Right lung (tissue), 10 donors: ENCODE measurements at places on chromosomes 12 and 14. TPM values are rescaled to one million over a fixed set of nuclear protein-coding genes. Genes with fewer than 3 reads are reported as not detected.
A peak's percentile ranks its signal among the peaks of the same experiment; 100 is the strongest.

SERPINA3 gene
- 2.4 TPM for polyA plus RNA-seq

- no peak for DNase-seq
Measured at GRCh38 chr12:62808166-62808879, 126.6 kb downstream of the PPM1H start.

C12orf50 gene
- 0.40 TPM for polyA plus RNA-seq

SLC6A13 gene
- 3.6 TPM for polyA plus RNA-seq

GRCh38 chr14:100620255-100621100 is 33.3 kb upstream of the BEGAIN start:
- DNase-seq = no peak

DNA sequence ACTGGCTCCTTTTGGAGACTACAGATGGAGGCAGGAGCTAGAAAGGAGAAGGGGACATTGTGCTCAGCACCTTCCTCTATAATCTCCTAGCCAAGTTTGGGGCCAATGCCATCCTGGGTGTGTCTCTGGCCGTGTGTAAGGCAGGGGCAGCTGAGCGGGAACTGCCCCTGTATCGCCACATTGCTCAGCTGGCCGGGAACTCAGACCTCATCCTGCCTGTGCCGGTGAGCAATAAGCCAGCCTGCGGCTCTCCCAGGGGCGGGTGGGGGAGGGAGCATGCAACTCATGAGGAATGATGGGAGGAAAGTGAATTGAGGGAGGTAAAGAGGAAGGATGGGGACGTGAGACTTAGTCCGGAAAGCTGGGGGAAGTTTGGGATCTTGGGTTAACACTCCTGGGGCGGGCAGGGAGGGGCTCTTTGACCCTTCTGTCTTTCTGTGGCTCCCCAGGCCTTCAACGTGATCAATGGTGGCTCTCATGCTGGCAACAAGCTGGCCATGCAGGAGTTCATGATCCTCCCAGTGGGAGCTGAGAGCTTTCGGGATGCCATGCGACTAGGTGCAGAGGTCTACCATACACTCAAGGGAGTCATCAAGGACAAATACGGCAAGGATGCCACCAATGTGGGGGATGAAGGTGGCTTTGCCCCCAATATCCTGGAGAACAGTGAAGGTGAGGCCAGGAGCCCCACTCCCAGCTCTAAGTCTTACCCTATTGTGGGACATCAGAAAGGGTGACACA is 3.3 kb downstream of the ENO2 start:
- DNase-seq = no peak

TESPA1 gene
- polyA plus RNA-seq = 0.76 TPM

DNA sequence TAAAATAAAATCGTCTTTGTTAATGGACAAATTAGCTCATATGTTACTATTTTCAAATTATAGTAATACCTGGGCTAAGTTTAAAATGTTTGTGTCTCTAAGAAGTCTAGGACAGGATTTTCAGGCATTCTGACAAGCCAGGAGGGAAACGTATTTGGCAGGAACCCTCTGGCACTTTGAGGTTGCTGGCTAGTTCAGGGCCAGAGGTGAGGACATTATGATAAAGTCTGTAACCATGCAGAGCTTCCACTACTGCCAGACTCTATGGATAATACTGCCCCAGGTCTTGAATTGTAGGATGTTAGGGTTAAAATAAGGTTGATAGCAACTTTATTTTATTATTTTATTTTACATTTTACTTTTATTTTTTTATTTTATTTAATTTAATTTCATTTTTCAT is 56.4 kb downstream of the RPAP3 start:
- no peak for DNase-seq

GRCh38 chr12:121668750-121669520 is 519 bp downstream of the MORN3 start:
- no peak for DNase-seq

- DNase-seq = no peak
Measured at GRCh38 chr14:46769292-46769691, 117.7 kb upstream of the RPL10L start.

GRIP1 gene
- 7.2 TPM for polyA plus RNA-seq

DNA sequence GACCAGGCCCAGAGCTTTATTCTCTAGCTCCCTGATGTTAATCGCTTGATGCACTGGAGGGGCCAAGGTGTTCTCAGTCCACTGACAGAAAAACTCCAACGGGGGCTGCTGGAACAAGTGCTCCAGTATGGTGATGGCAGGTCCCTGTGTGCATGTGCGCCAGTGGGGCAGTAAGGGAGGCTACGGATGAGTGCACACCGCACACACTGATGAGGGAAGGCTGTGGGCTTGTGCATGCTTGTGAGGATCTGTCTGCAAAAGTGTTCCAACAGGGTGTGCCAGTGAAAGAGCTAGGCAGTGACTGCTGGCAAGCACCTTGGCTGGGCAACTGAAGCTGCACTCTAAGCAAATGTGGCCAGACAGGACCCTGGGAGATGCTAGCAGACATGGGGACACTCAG is 229.7 kb upstream of the FOXG1 start:
- DNase-seq = no peak

POC1B gene
- 27.5 TPM for polyA plus RNA-seq

NPFF gene
- 1.4 TPM for polyA plus RNA-seq

RECQL gene
- polyA plus RNA-seq = 32.4 TPM

FUT8 gene
- polyA plus RNA-seq = 31.0 TPM

GRCh38 chr12:113325916-113326315 is 9.0 kb downstream of the SLC8B1 start:
- DNase-seq = peak; percentile 50

DNA sequence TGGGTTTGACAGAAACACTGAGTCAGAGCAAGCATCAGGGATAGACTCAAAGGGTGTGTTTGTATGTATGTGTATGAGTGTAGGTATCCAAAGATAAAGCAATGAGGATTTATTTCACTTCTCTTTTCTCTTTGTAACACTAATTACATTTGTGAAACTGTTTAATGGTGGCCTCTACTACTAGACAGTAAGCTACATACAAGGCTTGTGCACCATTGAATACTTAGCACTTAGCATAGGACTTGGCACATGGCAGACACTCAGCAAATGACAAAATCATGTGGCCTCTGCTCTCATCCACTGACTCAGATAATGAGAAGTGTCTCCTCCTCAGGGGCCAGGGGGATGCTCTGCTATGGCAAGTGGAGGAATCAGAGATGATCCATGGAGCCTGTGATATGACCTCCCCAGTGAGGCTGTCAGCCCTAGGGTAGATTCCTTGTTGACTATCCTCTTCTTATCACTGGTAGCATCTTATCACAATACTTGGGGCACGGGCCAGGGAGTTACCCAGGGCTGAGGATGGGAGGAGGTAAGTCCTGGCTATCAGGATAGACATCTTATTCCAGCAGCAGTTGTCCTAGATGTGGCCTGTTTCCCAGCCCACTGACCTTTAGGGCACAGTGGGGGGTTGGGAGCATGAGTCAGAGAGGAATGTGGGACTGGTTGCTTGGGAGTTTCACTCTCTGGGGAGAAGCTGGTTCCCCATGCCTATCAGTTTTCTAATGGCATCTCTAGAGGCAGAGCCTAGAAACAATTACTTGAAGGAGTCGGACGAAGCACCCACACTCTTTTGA is 71.2 kb upstream of the HOXC13 start:
- DNase-seq = no peak

DNA sequence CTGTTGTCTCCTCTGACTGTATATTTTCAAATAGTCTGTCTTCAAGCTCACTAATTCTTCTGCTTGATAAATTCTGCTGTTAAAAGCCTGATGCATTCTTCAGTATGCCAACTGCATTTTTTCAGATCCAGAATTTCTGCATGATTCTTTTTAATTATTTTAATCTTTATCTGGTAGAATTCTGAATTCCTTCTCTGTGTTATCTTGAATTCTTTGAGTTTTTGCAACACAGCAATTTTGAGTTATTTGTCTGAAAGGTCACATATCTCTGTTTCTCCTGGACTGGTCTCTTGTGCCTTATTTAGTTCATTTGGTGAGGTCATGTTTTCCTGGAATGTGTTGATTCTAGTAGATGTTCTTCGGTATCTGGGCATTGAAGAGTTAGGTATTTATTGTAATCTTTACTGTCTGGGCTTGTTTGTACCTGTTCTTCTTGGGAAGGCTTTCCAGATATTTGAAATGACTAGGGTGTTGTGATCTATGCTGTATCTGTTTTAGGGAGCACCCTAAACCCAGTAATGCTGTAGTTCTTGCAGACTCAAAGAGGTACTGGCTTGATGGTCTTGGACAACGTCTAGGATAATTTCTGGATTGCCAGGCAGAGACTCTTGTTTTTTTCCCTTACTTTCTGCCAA is 193.8 kb upstream of the NPAS3 start:
- no peak for DNase-seq

GRCh38 chr12:65287426-65287825 is 8.9 kb downstream of the MSRB3 start:
- no peak for DNase-seq

CKB gene
- polyA plus RNA-seq = 138 TPM

LALBA gene
- polyA plus RNA-seq = not detected

GPR137C gene
- 8.0 TPM for polyA plus RNA-seq

DNA sequence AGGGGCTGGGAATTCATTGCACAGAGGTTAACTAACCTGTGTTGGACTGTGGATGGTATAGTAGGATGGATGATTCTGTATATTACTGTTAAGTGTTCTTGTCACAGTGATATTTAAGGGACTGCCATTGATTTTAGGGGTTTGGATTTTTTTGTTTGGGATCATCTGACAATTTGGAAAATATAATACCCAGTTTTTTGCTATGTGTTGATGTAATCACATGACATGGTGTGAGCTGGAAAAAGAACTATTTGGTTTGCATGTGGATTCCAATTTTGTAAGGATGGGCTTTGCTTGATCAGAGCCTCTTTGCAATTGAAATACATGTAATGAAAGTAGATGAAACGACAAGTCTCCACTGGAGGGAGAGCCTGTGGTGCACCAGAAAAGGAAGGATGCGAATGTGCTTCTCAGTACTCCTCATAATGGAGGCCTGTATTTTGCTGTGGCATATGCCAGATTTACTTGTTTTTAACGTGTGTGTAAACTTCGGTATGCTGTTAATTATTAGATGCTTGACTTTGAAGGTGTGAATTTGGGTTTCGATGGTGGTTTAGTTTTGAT is 2.7 kb downstream of the DYRK2 start:
- DNase-seq = no peak

- DNase-seq = no peak
Measured at GRCh38 chr14:33945210-33946088, 5.4 kb downstream of the EGLN3 start.

TAS2R31 gene
- 2.9 TPM for polyA plus RNA-seq

CD69 gene
- 3.9 TPM for polyA plus RNA-seq

- no peak for DNase-seq
Measured at GRCh38 chr12:123091230-123092150, 59.4 kb downstream of the PITPNM2 start.

DCN gene
- 2,108 TPM for polyA plus RNA-seq

- no peak for DNase-seq
Measured at GRCh38 chr12:131682510-131682895, 28.4 kb upstream of the SFSWAP start.

DNA sequence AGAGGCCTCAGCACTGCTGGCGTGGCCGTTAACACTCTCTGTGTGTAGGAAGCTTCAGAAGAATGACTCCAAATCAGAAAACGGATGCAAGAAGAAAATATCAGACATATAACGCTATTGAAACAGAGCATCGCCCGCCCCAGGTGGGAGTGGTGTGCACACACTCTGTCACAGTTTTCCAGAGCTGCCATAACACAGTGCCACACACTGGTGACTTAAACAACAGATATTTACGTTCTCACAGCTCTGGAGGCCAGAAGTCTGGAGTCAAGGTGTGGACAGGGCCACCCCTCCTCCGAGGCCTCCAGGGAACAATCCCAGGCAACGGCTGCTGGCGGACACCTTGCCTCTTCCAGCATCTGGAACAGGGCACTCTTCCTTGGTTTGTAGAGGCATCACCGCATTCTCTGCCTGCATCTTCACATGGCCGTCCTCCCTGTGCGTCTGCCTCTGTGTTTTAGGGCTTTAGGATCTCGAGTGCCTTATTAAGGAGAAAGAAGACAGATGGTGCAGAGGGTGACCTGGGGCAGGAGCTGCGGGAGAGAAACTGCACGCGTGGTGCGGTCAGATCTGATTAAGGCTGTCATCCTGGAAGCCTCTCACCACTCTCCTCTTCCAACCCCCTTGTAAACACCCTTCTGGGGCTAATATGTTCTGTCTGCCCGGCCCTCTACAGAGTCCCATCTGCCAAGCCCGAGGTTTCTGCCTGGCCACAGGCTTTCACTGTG is 141.0 kb downstream of the SLC15A4 start:
- DNase-seq = no peak

- no peak for DNase-seq
Measured at GRCh38 chr12:96371138-96371789, 29.0 kb downstream of the CDK17 start.

PRB2 gene
- polyA plus RNA-seq = not detected

DNA sequence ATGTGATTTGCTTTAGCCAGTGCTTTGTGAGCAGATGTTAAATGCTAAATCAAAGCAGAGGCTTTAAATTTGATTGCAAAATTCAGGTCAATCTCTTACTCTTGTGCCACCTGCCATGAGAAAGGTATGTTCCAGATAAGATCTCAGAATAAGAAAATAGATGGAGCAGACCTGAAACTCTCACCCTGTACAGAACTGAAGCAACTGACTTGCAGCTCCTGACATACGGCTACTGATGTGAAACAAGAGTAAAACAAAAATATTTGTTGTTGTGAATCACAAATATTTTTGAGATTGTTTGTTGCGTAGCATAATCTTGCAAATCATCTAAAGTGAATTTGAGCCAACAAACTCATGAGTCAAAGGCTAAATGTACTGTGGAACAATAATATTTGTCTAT is 3.5 kb upstream of the OSBPL8 start:
- no peak for DNase-seq

DNA sequence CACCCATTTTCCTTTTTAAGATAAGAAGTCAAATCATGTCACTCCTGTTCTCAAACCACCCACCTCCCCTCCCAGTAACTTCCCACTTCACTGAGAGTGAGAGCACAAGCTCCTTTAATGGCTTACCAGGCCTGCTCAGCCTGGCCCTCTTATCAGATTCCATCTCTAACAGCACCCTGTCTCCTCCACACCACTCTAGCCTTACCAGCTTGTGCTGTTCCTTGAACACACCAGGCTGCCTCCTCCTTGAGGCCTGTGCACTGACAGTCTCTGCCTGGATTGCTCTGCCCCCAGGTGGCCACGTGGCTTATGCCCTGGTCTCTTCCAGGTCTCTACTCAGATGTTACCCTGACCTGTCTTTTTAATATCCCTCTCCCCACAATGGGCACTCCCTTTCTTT is 40.1 kb upstream of the EVL start:
- no peak for DNase-seq

DNA sequence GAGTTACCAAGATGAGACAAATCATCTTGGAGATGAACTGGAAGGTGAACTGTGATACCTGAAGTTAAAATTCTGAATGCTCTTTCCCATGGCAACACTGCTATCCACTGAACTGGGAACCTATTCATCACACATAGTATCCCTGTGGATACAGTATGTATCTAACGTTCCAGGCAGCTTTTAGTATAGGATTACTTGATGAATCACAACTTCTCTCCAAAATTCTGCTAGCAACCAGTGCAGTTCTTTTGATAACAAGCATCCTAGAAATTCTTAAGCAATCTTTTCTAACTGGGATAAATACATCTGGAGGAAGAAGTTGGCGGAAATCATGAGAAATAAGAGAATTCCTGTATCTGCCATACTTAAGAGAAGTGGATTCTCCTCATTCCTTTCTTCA is 66.4 kb downstream of the PAWR start:
- no peak for DNase-seq

SERPINA4 gene
- 2.7 TPM for polyA plus RNA-seq
